Vagina (tissue), 2 donors: ENCODE measurements at places on chromosomes 13 and 19.

GRCh38 chr19:32642771-32643170 lies 32.2 kb downstream of the ANKRD27 start:
- DNase-seq, result no peak

DNA sequence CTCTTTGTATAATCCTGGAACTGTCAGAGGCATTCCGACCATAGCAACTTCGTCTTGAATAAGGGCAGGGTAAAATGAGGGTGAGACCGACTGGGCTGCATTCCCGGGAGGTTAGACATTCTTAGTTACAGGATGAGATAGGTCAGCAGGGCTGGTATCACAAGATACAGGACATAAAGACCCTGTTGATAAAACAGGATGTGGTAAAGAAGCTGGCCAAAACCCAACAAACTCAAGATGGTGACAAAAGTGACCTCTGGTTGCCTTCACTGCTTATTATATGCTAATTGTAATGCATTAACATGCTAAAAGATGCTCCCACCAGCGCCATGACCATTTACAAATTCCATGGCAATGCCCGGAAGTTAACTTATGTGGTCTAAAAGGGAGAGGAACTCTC lies 27.7 kb upstream of the MBNL2 start:
- no peak for DNase-seq

GRCh38 chr13:40164133-40164532 lies 502.3 kb downstream of the FOXO1 start:
- DNase-seq, result no peak

DNA sequence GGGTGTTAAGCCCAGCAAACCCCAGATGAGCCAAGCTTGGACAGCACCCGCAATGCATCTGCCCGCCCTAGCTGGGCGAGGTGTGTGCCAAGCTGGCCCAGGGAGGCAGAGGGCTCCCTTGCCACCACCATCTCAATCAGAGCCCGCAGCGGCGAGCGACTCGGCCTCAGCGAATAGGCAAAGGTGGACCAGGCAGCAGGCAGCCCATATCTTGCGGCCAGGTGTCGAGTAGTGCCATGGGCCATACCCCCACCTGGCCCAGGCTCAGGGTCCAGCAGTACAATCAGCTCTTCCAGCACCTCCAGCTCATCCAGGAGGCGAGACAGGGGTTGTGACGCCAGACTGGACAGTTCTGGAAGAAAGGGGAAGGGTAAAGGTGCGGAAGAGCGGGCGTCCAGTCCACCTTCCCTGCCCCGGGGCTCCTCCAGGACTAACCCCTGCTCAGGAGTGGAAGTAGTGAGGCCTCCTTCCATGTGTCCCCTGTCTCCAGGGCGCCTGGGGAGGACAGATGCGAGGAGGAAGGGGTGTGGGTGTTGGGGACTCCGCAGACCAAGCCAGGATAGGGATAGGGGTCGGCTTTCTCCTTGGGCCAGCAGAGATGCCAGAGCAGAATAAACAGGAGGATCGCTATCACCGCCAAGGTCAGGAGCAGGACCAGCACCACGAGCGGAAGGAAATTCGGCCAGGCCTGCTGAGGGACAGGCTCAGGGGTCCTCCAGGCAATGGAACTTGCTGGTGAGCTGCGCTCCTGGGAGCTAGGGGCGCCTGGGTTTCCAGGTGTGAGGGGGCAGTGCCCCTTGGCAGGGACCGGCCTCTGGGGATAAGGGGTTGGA lies 2.8 kb downstream of the IGFLR1 start:
- no peak for DNase-seq

- no peak for DNase-seq
Measured at GRCh38 chr13:57857945-57858344, 226.4 kb downstream of the PCDH17 start.

DNA sequence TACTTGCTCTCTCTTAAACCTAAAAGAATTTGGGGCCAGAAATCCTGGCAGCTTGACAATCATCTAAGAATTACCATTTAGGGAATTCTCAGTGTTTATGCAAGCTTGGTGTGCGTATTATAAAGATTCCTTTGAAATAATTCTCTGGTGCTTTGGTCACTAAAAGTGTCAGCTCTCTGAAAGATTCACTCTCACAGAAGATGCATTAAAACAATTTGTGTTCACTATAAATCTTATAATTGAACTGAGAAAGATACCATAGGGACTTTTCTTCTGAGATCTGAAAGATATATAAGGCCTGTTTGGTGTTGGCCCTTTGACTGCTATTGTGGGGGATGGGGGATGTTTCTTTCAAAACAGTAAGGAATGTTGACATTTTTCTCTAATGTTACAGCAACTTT lies 27.3 kb downstream of the EPSTI1 start:
- DNase-seq, result no peak

GRCh38 chr19:49820125-49820524 lies 2.0 kb downstream of the MED25 start:
- DNase-seq, result no peak

GRCh38 chr19:41915776-41916414 lies 12.4 kb downstream of the ERFL start:
- no peak for DNase-seq

DNA sequence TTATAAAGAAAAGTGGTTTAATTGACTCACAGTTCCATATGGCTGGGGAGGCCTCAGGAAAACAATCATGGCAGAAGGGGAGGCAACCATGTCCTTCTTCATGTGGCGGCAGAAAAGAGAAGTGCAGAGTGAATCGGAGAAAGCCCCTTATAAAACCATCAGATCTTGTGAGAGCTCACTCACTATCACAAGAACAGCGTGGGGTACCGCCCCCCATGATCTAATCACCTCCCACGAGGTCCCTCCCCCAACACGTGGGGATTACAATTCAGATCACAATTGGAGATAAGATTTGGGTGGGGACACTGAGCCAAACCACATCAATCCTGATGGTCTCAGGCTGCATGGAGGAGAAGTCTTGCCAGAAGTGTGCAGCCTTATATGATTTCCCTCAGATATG lies 26.0 kb downstream of the TM9SF2 start:
- DNase-seq, result no peak

DNA sequence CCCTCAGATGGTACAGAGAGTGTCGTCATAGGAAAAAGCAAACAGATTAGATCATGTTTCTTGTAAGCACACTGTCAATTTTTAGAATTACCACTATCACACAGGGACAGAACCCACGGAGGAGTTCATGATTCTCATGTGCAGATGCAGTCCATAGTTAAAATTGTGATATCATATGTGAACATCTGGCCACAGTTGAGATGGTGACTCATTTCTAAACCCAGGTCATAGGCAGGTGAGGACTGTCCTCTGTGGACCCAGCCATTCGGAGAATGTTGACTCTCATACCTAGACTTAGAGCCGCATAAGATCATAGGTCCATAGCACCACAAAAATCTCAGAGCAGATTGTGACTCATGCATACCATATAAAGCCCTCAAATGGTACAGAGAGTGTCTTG lies 17.8 kb upstream of the ZNF730 start:
- DNase-seq, result no peak

DNA sequence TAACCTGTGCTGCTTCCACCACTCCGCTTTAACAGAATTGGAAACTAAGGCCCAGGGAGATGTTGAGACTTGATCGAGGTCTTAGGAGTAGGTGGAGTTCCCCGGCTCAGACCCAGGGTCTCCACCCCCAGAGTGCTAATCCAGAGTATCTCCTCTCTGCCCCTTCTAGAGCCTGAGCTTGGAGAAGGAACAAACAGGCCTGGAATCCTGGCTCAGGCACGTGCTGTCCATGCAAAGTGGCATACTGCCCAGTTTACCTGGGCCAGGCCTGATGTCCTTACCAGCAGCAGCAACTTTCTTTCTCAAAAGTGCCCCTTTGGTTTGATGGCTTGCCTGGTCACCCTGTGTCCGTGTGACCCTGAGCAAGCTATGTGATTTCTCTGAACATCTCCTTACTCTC lies 3.7 kb downstream of the SYNGR4 start:
- no peak for DNase-seq

DNA sequence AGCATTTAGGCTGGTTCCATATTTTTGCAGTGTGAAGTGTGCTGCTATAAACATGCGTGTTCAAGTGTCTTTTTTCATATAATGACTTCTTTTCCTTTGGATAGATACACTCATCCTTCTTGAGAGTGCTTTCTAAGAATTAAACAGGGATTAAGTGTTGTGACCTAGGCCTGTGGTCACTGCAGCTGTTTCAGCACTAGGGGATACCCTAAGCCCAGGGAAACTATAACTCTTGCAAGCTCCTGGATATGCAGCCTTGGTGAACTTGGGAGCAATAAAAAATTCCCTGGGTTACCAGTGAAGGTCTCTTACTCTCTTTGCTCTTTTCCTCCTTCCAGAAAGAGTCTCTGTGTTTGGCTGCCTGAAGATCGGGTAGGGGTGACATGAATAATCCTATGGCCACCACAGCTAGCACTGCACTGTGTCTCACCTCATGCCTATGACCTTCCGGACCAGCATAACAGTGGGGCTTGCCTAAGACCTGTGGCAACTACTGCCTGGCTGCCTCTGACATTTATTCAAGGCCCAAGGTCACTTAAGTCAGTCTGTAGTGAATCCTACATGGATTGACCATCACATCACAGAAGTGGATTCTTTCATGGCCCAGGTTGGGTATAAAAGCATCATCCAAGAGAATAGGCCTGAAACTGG lies 799.7 kb downstream of the DACH1 start:
- no peak for DNase-seq

- no peak for DNase-seq
Measured at GRCh38 chr13:20782116-20782708, 8.5 kb upstream of the EEF1AKMT1 start.

GRCh38 chr13:112818040-112818697 lies 128.3 kb downstream of the ATP11A start:
- no peak for DNase-seq
